Muscle of back (tissue), 13 donors: ENCODE measurements at places on chromosomes 11 and 22. TPM values are rescaled to one million over a fixed set of nuclear protein-coding genes. Genes with fewer than 3 reads are reported as not detected.

Gene CHRM1
- not detected for polyA plus RNA-seq

Gene TRPT1
- polyA plus RNA-seq: 34.5 TPM

Gene CRYAB
- polyA plus RNA-seq: 716 TPM

Gene BAIAP2L2
- 0.34 TPM for polyA plus RNA-seq

Gene RGL4
- 2.2 TPM for polyA plus RNA-seq

Gene CLCF1
- polyA plus RNA-seq: 2.3 TPM

Gene NUP50
- polyA plus RNA-seq: 20.6 TPM

Gene PRR33
- polyA plus RNA-seq: 2.1 TPM

Gene ARL14EP
- 34.9 TPM for polyA plus RNA-seq

Gene DEPDC7
- 18.9 TPM for polyA plus RNA-seq

Gene DGAT2
- polyA plus RNA-seq: 3.0 TPM

Gene SLC43A1
- polyA plus RNA-seq: 8.2 TPM

Gene GLYATL1B
- not detected for polyA plus RNA-seq

Gene IGF2
- polyA plus RNA-seq: 5,148 TPM

Gene POU2AF1
- 0.43 TPM for polyA plus RNA-seq

Gene KRTAP5-10
- polyA plus RNA-seq: not detected
